GDM1 (cell line): ENCODE measurements at places on chromosomes 16 and 17.
A peak's percentile ranks its signal among the peaks of the same experiment; 100 is the strongest.

- no peak for DNase-seq
These were observed 1.8 kb downstream of the MAP3K14 start for GRCh38 chr17:45314741-45315647.

GRCh38 chr16:85687651-85688471 is 893 bp downstream of the GINS2 start:
- no peak for DNase-seq

DNA sequence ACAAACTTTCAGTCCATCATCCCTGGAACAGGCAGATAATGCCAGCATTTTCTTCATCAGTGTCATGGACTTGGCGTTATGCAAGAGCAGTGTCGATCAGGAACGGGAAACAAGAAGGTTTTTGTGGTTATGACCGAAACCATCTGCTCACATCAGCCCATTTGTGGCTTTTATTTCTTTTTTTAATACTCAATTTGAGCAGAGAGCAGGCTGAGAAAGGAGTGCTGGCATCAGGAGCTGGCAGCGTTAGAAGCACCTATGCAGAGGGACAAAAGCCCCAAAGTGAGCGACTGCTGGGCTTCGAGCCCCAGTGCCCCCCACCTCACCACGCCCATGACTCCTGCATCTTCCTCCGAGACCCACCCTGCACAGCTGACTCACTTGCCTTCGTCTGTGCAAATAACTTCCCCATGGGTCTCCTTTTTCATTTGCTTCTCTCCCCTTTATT is 16.2 kb upstream of the CD300E start:
- DNase-seq: peak; percentile 17

DNA sequence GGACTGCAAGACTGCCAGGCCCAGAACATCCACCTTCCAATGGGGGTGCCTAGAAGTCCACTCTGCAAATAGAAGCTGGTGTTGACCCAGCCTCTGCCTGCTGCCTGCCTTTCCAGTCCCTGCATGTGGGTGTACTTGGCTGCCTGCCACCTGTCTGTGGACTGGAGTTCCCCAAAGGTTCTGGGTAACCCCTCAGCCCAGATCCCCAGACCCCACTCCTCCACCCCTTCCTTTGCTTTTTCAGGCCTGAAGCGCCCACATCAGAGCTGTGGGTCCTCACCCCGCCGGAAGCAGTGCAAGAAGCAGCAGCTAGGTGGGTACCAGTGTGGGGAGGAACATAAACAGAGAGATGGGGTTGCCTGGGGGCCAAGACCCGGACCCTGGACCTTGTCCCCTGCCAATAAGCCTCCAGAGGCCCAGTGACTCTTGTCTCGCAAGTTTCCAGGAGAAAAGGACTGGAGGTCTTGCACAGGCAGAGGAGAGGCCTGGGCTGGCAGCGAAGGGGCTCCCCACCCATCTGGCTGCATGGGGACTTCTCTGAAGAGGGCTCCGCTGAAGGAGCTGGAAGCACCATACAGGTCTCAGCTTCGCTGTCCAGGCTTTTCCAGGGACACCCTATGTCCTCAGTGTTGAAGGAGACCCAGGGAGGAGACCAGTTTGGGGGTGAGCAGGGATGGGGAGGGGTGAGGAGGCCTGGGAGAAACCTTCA is 34.3 kb downstream of the NLRC5 start:
- no peak for DNase-seq

DNA sequence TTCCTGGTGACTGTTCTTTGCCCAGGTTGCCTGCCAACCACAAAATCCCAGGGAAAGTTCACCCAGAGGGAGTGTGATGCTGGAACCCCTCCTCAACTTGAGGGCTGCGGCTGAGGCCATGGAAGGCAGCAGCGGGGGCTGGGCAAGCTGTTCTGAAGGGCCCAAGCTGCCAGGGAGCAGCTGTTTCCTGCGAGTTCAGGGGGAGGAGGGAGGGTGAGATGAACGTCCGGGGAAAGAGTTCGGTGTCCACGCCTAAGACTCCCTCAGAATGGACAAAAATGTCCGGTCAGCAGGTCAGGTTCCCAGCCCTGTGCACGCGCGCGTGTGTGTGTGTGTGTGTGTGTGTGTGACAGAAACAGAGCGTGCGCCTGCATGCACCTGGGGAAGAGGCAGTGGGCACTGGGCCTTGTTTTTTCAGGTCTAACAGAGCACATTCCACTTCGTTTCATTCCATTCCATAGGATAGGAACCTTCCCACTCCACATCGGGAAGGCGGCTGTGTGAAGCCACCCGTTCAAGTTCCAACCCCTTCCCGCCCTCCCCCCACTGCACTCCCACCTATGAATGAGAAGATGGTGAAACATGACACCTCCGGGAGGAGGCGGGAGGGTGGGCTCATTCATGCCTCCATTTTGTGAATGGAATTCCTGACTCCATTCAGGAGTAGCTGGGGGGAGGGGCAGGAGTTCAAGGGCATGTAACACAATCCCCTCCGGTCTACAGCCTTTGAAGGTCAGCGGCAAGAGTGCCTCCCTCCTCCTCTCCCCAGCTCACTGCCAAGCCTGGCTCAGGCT is 15.7 kb downstream of the ETV4 start:
- no peak for DNase-seq

DNA sequence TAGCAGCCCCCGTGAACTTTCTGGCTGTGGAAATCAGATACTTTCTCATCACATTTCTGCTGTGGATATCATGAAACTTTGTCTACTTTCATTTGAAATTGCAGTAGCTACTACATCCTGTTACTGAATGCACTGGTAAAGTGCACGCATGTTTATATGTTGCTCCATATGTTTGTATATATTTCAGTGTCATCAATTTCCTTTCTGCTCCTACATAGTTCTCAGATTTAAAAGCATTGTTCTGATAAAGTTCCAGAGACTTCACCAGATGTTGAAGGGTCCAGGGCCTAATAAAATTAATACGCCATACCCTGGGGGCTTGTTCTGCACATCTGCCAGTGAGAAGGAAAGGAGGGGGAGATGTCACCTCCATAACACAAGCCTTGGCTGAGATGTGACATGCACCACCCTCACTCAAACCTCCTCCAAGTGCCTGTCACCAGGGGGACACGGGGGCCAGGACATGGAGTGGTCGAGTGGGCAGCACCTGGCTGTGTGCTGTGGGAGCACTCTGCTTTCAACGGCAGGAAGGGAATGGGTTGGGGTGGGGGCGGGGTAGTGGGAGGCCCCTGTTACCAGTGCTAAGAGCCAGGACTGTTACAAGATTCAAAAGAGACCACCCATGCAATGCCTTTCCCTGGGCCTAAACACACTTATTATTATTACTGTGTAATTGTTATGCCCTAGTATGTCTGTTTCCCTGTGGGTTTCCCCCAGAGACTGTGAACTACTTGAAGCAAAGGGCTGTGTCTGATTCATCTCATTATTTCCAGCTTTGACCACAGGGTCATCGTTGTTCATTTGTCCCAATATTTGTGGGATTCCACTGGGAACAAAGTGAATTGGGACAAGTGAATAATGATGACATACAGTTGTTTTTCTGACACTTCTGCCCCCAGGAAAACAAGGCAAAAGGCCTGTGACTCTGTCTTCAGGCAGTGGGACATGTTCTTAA is 193.4 kb downstream of the FOXL1 start:
- DNase-seq: no peak

DNA sequence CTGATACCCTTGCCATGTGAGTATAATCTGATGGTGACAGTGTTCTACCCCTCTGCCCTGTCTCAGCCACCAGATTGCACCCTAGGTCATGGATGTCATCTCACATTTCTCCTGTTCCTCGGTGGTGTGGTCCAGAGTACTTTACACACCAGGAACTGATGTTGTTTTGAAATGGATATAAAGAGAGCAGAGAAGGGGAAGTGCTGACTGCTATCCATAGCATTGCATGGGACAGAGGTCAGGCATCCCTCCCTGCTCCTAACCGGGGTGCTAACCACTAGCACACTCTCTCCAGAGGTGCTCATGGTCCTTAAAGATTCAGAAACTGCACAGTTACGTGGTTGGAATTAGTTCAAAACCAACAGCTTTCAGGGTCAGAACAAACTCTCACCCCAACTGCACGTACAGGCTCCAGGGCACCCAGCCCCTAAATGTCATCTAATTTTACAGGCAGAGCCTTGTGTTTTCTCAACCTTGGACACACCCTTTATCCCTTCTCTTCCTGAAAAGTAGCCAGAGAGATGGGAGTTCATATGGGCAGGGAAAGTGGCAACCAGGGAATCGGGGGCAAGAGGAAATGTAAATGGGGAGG is 16.3 kb downstream of the TTLL6 start:
- no peak for DNase-seq

DNA sequence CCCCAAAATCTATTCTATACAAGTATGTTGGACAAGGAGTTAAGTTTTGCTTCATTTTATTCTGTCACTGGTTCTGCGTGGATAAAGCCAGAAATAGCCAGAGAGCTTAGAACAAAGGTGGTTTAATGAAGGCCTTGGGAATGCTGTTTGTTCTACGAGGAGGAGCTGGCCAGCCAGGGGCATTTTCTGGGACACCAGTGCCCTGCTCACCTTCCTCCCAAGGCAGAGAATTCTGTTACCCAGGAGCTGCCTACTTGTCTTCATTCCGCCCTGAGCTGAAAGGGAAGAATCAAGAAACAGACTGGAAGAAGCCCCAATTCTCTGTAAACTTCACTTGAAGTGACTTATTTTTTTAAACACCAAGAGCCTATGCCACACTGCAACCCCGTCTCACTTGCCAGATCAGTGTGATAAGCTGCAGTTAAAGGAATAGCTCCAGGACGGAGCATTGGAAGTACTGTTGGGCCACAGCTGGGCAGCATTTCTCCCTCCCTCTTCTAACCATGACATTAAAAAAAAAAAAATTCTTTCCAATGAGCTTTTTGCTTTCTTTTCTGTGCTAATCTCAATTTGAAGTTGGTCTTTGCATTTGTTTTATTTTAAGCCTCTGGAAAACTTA is 149.8 kb upstream of the DYNLRB2 start:
- no peak for DNase-seq

GRCh38 chr17:42049834-42050392 is 488 bp downstream of the C17orf113 start:
- no peak for DNase-seq

DNA sequence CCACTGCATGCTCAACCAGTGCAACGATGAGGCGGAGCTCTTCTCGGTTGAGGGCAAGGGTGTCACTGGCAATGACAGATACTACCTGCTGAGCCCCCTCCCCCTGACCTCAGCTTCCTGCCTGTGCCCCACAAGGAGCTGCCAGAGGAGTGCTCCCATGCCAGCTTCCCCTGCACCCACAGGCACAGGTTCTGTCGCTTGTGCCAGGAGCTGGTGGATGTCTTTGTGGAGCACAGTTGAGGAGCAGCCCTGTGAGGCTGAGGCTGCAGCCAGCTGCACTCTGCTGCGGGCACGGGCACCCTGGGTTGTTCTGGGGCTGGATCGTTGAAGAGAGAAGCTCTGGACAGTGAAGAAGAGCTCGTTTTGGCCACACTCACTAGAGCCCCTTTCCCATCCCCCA is 165.3 kb upstream of the ZNF267 start:
- DNase-seq: no peak

- DNase-seq: no peak
These were observed at the start of gene KRTAP4-6 for GRCh38 chr17:41140360-41141131. KRTAP4-6 (minus strand) TSS chr17:41140544; CDS start chr17:41140487, 57 bp downstream.

DNA sequence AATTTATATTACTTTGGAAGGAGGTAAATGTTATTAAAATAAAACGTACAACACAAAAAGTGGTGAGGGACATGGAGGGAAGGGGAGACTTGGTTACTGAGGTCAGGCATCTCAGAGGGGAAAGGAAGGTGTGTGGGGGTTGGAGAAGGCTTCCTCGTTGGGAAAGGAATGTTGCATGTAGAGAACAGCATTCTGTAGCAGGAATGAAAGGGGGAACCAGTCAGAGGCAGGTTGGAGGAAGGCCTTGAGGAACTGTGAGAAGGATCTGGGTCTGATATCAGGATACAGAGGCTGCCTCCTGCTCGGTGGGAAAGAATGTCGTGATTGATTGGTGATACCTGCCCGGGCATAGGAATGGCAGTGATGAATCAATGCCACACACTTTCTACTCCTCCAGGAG is 103.3 kb upstream of the ZFHX3 start:
- DNase-seq: no peak

GRCh38 chr16:1380195-1380594 is 28.5 kb downstream of the GNPTG start:
- DNase-seq: no peak

- no peak for DNase-seq
These were observed 78.9 kb downstream of the CNGB1 start for GRCh38 chr16:57892041-57892440.

DNA sequence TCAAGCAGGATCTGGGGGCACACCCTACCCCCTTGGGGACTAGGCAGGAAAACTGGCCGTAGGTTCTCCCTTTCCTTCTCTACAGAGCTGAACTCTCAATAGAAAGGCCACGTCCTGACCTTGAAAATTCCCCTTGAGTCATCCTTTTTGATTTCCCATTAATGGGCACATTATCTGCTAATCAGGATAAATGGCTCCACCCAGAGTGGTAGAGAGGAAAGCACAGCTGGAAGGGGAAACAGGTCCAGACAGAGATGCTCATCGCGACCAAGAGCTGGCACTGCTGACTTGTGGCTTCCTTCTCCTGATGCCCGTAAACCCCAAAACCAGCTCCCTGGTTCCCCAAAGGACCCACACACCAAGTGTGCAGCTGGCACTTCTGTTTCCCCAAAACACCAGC is 206.5 kb upstream of the CDH5 start:
- no peak for DNase-seq

DNA sequence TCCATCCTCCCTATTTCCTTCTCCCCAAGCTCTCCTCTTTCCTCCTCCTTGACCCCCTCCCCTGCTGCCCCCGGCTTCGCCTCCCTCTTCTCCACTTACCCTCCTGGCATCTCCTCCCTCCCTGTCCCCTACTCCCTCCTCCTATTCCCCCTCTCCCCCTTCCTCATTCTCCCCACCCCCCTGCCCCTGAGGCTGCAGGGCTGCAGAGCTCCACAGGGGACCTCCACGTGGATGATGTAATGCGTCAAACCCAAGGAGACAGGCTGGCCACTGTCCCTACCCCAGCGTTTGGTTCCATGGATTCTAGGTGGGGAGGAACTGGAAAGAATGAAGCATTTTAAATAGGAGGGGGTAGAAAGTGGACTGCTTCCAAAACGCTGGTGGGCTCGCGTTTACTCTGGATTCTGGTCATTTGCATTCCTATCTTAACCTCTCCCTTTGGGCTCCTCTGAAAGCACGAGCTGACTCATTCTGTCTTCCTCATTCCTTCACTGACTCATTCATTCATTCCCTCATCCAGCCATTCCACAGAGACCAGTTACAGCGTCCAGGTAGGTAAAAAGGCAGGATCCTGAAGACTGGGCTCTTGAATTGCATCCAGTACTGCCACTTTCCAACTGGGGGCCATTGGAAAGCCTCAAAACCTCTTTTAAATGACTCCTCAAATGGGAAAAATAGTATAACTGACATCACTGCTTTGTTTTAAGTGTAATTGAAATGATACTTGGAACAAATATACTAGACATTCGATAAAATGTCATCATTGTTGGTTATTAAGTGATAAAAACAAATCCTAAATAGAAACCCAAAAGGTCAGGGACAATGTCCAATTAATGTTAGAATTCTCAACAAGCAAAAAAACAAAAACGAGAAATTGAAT is 943 bp upstream of the COTL1 start:
- no peak for DNase-seq

DNA sequence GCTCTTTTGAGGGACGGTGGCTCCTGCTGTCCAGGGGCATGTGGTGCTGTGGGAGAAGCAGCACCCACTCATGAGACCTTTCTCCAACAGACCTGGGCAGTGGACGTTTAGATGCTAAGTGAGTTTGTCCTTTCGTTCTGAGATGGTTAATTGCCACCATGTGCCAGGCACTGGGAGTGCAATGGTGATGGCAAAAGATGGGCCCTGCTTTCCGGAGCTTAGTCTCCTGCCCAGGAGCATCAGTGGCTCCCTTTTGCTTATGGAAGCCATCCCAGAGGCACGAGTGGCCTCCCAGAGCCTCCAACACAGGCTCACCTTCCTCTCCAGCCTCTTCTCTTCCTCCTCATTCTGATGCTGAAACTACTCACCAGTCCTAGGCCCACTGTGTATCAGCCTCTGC is 28.4 kb downstream of the CASKIN2 start:
- DNase-seq: no peak
